Activated CD4-positive, CD25-positive, alpha-beta regulatory T cell (primary cell): ENCODE measurements at places on chromosomes 2 and 18.

GRCh38 chr2:225378984-225379383, 20.5 kb upstream of the NYAP2 start:
- no peak for DNase-seq

GRCh38 chr18:74182335-74182734, 34.0 kb downstream of the TIMM21 start:
- DNase-seq, result no peak

GRCh38 chr2:43331422-43331821, 105.0 kb upstream of the ZFP36L2 start:
- DNase-seq, result no peak

DNA sequence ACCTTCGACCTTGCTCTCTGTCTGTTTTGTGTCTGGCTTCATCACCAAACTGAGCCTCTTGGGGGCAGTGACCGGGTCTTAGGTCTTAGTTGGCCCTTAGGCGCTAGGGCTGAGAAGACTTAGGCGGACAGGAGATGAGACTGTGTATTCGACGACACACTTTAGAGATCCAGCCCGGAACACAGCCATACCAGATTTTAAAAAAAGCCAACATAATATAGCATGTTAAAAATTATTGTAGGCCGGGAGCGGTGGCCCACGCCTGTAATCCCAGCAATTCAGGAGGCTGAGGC, 9.5 kb upstream of the PROC start:
- DNase-seq, result no peak

GRCh38 chr2:52210611-52211010, 1178.7 kb upstream of the NRXN1 start:
- DNase-seq, result no peak

DNA sequence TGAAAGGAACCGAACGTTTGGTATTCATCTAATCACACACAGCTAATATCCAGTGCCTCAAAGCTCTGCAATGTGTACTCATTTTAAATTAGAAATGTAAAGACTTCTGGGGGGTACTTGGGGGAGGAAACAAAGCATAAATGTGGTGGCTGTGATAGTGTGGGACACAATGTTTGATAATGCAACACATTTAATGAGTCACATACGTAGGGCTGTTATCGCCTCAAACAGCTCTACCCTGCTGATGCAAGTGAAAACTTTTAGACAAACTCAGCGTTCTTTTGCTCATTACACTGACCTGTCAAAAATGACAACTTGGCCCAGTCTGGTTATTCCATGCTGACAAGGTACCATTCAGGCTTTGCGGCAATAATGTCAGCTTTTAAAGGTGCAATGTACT, 1227.1 kb upstream of the CELF4 start:
- DNase-seq, result no peak

DNA sequence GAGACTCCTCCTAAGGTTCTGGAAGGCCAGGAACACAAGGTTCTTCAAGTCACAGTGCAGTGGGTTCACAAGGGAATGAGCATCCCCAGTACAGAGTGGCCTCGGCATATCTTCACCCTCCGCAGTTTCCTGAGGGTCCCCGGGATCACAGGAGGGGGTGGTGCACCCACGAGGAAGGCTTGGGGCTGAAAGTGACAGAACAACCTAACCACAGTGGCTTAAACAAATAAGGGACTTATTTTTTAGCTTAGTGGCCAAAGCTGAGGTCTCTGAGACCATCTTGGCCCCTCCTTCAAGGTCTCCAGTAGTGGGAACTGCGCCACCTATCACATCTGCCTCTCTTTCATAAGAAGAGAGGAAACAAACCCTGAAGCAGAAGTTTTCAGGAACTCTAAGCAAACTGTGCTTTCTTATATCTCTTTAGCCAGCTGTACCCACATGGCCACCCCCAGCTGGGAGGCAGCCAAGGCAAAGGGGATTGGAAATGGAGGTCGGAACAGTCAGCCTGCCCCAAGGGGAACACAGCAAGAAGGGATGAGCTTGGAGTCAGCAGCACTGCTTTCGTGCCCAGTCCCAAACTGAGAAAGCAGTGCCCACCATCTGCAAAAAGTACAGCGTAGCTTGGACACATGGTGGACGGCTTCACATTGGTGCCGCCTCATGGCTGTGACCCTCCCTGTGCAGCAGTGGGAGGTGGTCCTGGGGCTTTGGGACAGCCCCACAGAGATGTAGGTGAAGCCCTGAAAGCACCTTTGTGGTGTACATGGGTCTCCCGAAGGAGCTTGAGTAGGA, 260.0 kb upstream of the ID2 start:
- DNase-seq, result no peak

- no peak for DNase-seq
Measured at GRCh38 chr2:216596236-216596979, 36.8 kb upstream of the IGFBP2 start.

GRCh38 chr2:143513081-143513480, 383.9 kb downstream of the ARHGAP15 start:
- no peak for DNase-seq

- no peak for DNase-seq
Measured at GRCh38 chr2:207416900-207417299, 112.9 kb upstream of the CREB1 start.

DNA sequence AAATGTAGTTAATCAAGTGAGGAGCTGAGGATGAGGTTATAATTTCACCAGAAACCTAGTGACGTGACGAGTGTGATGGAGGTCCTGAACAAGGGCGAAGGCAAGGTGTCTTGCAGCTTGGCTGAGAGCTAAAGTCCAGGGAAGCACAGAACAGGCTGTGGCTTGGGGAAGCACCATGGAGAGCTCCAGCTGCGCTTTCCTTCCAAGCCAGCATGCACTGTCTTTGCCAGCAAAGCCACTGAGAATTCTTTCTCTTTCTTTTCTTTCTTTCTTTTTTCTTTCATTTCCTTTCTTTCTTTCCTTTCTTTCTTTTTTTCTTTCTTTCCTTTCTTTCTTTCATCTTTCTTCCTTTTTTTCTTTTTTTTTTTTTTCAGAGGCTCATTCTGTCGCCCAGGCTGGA, 239.3 kb downstream of the FBXO15 start:
- DNase-seq, result no peak

GRCh38 chr2:56263876-56264275, 80.1 kb downstream of the CCDC85A start:
- no peak for DNase-seq

GRCh38 chr2:58664523-58665151, 423.5 kb upstream of the FANCL start:
- no peak for DNase-seq

GRCh38 chr18:13576598-13576997, 149.8 kb downstream of the FAM210A start:
- no peak for DNase-seq

DNA sequence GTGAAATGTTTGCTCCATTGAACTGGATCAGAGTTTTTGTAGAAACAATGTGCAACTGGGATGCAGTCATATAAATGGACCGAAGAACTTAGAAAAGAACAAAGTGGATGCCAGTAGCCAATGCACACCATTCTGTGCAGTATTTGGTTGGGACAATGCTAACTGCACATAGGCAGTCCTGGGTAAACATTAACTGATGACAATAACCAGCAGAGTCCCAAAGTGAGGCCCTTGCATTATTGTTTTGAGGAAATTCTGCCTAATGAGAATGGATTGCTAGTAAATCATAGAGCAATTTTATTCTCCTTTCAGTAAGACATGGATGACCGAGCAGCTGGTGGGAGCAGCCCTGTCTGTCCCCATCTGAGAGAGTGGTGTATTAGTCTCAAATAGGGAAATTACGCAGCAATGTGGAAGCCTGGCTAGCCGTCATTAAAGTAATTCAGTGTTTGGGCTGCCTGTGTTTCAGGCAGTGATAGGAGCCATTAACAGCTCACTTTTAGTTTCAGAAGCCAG, 94.9 kb downstream of the KCTD1 start:
- no peak for DNase-seq

- DNase-seq, result no peak
Measured at GRCh38 chr2:216658757-216659156, 25.5 kb downstream of the IGFBP2 start.
